LHCN-M2 (cell line): ENCODE measurements at places on chromosomes 13 and 19.

GRCh38 chr13:40172878-40173277, 493.6 kb downstream of the FOXO1 start:
- no peak for DNase-seq

DNA sequence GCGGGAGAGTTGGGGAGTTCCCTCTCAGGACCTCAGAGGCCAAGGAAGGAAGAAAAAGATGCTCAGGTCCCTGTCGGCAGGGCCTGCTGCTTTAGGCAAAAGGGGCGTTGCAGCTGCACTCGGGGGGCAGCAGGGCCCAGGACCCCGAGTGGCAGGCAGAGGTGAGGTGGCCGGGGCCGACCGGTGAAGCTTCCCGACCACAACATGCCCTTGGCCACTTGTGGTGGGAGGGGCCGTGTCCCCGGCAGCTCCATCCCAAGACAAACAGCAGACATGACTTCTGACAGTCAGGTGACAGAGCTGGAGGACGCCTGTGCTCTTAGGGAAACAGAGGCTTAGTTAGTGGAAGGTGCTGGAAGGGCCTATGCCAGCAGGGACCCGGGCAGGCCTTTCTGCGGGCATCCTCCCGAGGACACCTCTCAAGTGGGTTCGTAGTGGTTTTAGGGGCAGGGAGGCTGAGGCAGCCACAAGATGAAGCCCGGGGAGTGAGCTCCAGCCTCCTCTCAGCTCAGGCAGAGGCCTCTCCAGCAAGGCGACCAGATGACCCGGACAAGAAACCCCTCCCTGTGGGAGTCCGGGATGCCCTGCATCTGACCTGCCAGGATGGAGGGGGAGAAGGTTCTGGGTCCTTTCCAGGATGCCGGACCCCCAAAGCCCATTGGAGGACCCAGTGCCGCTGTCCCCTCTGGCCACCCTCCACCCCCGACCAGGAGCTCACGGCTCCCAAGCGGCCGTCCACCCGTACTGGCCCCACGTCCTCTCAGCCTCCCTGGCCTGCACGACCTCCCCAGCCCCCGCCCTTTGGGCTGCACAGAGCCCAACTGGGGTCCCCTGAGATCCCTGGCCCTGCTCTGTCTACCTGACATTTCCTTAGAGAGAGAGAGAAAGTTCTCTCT, 24.2 kb downstream of the BTBD2 start:
- no peak for DNase-seq

DNA sequence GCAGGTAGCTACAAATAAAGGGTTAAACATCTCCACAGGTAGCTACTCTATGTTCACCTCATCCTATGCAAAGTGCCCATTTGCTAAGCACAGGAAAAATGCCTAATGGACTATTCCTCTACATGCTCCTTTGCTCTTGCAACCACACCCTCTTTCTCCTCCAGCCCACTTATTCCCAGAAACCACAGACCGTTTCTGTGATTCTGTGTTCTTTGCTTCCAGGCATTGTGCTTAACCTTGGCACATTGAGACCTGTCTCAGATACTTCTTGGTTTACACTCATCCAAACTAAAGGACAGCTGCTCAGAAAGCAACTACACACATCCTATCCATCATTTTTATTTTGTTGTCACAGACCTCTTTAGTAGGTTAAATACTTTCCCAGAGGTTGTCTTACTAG, 785.0 kb upstream of the MIR17HG start:
- DNase-seq = peak; percentile 27

DNA sequence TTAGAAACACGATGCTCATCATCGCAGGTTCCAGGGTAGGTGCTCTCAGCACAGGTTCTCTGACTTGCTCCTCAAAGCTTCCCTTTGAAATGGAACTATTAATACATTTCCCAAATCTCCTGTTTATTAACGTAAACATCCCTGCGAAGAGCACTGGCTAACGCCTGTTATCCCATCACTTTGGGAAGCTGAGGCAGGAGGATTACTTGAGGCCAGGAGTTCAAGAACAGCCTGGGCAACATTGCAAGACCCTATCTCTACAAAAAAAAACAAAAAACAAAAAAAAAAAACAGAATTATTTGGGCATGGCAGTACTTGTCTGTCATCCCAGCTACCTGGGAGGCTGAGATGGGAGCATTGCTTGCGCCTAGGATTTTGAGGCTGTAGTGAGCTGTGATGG, 18.7 kb downstream of the CEACAM16 start:
- no peak for DNase-seq

- DNase-seq = no peak
These were observed 489 bp downstream of the NTF4 start for GRCh38 chr19:49064029-49064629.

- no peak for DNase-seq
These were observed 279.3 kb downstream of the RBM26 start for GRCh38 chr13:79126706-79127105.

- no peak for DNase-seq
These were observed 875.0 kb downstream of the SLITRK1 start for GRCh38 chr13:83007226-83007625.

DNA sequence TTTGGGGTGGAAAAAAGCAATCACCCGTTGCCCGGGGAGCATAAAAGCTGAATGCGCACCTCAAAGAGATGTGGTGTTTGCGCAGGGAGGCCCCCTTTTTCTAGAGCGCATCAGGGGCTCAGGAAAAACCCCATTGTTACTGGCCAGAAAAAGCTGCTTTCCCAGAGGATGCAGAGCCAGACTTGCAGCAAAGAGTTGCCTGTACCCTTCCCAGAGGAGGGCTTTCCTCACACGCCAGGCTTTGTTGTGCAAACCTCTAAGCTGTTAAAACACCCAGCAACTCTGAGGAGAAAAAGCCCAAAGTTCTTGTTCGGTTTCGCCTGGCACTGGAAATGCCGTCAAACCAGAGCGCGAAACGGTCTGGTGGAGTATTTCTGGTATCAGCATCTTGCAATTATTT, 29.3 kb downstream of the GSX1 start:
- peak; percentile 6 for DNase-seq

DNA sequence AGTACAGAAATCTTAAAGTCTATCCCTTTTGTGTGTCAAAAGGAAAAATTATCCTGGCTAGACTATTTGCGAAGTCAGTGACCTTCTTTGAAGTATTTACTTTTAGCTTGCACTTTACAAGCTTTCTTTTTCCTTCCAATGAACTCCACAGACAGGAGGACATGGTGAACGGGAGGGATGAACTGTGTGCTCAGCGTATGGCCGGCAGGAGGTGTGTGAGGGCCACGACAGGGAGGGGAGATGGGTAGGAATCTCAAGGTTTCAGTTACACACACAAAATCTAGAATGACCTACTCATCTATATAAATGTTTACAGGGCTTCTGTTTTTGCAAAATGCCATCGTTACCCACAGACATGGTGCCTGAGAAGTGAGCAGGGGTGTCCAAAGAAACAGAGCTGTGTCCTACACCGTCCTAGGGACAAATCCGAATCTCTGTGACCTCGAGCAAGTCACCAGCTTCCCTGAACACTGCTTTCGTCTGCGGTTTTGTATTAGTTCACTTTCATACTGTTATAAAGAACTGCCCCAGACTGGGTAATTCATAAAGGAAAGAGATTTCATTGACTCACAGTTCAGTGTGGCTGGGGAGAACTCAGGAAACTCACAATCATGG, 537.2 kb downstream of the LIG4 start:
- DNase-seq = no peak

DNA sequence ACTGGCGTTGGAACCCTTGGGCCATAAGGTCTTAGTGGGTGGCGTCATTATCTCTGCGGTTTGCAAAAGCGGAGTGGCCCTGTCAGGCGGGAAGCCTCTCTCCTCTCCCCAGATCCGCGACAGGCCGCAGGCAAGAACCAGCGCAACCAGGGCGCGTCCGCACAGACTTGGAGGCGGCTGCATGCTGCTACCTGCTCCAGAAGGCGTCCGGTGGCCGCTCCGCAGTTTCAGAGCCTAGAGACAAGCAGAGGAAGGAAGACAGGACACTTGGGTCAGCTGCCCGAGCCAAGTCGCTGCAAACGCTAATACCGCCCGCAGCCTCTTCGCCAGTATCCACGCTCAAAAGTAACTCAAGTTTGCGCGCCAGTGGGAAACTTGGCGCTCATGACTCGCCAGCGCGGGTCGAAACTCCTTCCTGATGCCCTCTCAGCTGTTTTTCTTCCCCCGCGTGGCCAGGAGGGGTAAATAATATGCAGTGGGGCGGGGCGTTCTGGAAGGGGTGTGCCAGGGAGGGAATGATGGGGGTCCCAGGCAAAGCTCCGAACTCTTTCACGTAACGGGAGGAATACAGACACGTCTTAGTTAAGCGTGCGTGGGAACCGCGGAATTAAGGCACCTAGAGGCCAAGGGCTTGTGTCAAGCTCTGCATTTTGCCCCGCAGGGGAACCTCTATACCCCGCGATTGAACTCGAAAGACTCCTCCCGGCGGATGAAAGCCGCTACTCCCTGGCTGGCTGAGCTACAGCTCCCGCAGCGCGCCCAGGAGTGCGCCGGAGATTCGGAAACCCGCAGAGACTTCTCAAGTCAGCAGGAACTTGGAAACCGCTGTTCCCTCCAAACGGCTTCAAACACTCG, at the start of gene EDNRB:
TSS of gene EDNRB (minus strand) at position 441 of the 855 bp plus-strand sequence. CDS start at position 183, 258 bp downstream.
- DNase-seq = peak; percentile 52

DNA sequence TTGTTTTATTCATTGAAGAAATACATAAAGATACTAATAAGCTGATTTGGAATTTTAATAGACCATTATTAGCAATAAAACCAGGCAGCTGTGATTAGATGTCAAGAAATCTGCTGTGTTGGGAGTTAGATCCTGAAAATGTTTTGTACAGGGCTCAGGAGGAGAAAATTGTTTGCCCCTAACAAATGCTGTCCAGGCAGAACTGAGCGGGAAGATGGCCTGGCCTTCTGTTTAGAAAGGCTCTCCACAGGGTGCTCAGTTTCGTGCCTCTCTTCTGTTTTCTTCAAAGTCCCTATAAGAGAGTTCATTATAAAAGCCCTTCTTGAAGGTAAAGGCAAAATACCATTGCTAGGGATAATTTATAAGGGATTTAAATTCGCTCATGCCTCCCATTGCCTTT, 64.1 kb downstream of the ERCC5 start:
- DNase-seq = no peak

- DNase-seq = no peak
These were observed 11.9 kb downstream of the RYR1 start for GRCh38 chr19:38445362-38445761.

DNA sequence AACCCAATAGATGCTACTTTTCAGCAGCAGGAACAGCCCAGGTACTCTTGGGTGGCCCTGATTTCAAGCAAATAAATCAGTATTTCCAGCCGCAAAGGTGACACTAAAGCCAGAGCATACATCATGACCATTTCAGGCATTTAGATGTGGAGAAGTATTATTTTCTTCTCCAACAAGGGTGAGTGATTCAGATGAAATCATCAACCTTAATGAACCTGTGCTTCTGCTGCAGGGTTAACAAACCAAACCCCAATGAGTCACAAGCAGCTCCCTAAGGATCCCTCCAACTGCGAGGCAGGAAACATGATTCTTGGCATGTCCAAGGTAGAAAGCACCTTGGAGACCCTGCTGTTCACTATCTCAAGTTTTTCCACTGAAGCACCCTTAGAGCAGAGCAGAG, 32.7 kb downstream of the MBNL2 start:
- DNase-seq = peak; percentile 79

- peak; percentile 10 for DNase-seq
These were observed 658 bp downstream of the CLPP start for GRCh38 chr19:6362027-6362350.

GRCh38 chr19:39430675-39431593, 4.8 kb downstream of the RPS16 start:
- DNase-seq = peak; percentile 59

- DNase-seq = no peak
These were observed 10.9 kb downstream of the TIMM13 start for GRCh38 chr19:2416321-2417097.

GRCh38 chr13:71704656-71705055, 162.3 kb downstream of the DACH1 start:
- DNase-seq = no peak
